ENCODE measurements at places on chromosomes 1 and 21.

- no peak for DNase-seq
These were observed 7.0 kb upstream of the ID3 start for GRCh38 chr1:23566304-23566703.

DNA sequence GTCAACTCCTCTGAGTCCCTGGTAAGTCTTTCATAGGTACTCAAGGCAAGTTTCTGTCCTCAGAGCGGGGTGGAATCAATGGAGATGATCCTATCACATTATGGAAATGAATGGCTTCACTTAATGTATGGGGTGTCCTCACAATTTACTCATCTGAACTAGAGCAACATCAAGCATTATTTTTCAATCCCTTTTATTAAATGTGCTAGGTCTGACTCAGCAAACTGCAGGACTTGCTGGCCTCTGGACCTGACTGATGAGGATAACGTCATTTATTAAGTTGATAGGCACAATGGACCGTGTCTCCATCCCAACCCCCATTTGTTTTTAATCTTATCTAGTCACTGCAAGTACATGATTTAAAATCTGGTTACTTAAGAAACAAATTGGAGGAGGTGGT lies 259.2 kb downstream of the NUF2 start:
- no peak for DNase-seq

- DNase-seq = no peak
These were observed 82.8 kb upstream of the CHODL start for GRCh38 chr21:18161841-18162240.

- DNase-seq = no peak
These were observed 29.3 kb downstream of the RRP1 start for GRCh38 chr21:43818685-43819084.

- no peak for DNase-seq
These were observed 5.1 kb downstream of the MAP7D1 start for GRCh38 chr1:36160949-36161485.

DNA sequence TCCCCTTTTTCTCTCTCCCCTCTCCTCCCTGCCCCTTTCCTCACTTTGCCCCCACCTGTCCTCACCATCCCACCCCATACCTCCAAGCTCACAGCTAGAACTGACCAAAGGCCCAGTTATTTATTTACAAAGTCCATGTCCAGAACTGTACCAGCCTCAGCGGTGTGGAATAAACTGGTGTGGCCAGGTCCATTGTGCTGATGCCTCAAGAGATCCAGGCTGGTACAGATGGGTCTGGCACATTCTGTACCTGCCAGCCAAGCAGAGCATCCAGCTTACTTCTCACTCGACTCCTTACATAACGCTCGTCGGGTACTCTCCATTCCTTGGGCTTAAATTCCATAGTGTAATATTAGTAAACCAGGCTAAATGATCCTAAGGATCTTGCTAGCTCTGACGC lies 11.8 kb downstream of the PDZK1IP1 start:
- no peak for DNase-seq

- no peak for DNase-seq
These were observed 34.9 kb downstream of the ATP2B4 start for GRCh38 chr1:203661572-203661971.

DNA sequence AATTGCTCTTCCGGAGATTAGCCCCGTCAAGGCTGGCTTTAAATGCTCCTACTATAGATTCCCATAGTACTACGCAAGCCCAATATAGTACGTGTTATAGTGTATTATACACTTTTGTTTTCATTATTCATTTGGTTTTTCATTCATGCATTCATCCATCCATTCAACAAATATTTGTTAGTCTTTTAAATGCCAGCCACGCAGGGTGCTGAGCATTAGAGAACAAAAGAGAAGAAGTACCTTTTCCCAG lies 513 bp upstream of the RAB3GAP2 start:
- no peak for DNase-seq
